ENCODE measurements at places on chromosomes 2 and 18. TPM values are rescaled to one million over a fixed set of nuclear protein-coding genes. Genes with fewer than 3 reads are reported as not detected.

Gene ABI2
- 4.7 TPM for total RNA-seq

Gene SP5
- not detected for total RNA-seq

Gene NYAP2
- total RNA-seq: not detected

Gene VIL1
- total RNA-seq: not detected

Gene TTN
- under 0.01 TPM for total RNA-seq

Gene RFTN2
- total RNA-seq: under 0.01 TPM

Gene PLB1
- total RNA-seq: 1.6 TPM

Gene LRATD1
- total RNA-seq: 23.2 TPM

Gene SNORC
- total RNA-seq: 0.53 TPM

Gene SEMA4F
- 5.1 TPM for total RNA-seq

Gene METTL4
- total RNA-seq: 11.0 TPM

Gene EVA1A
- total RNA-seq: 4.6 TPM

Gene SLC5A6
- 6.3 TPM for total RNA-seq

GRCh38 chr2:24175631-24176187, 856 bp downstream of the FAM228A start:
- DNase-seq: peak; percentile 13

DNA sequence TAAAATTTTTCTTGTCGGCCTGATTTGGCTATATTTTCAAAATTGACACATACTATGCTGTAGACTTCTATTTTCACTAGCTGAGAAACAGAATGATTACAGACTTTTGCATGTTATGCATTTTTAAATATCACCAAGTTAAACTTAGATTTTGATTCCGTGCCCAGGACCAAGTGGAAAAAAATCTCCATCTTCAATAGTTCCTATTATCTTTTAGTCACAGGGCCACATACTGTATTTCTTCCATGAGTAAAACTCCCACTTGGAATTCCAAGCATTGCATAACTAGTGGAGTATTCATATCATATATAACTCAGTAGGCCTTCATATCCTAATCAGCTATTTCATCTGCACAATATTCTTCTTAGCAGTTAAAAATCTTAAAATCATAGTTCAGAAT, 470.9 kb downstream of the ARHGAP15 start:
- no peak for DNase-seq

DNA sequence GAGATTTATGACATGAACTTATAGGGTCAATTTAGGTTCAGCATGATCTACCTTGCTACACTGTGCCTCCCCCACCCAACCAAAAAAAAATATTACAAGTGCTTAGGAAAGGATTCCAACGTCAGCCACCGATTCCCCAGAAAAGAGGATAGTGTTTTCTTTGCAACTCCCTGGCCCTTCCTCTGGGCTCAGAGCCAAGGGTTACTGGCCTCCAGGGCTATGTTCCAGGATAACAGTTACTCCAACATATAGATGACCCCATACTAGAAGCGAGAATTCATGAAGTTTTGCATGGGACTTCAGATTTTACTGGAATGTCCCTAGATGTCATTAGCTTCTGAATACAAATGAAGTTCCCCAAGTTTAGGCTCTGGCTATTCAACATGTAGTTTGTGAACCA, 172.1 kb downstream of the UPP2 start:
- no peak for DNase-seq

GRCh38 chr18:2471523-2471922, 99.8 kb downstream of the METTL4 start:
- no peak for DNase-seq

- DNase-seq: peak; percentile 77
Observed at GRCh38 chr2:234306426-234307173, 190.3 kb downstream of the ARL4C start.

DNA sequence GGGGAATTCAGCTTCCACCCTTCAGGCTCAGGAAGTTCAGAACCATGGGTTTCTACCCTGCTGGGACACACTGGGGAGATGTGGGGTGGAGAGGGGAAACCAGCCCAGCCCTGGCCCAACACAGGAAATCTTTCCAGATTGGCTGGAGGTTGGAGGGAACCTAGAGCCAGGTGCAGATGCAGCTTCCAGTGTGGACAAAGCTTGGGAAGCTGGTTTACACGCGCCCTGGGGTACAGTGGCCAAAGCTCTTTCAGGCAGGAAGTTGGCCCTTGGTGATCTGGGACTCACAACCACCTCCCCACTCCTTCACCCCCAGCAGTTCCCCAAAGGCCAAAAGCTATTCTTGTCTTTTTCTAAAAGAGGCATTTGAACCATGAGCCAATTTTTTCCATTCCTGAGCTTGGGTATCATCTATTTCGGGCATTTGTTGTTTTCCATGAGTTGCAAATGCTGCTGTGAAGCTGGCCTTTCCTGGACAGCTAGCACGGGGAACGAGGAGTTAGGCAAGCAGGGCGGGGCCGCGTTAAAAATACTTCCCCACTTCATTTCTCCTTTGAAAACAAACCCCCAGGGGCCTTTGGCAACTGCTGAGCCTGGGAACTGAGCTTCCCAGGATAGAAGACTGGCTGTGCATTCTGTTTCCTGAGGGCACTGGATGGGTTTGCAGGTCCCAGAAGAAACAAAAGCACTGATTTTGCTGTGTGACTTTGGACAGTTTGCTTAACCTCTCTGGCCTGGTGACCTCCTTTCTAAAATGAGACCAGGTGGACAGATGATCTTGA, 3.1 kb upstream of the ARID5A start:
- DNase-seq: peak; percentile 49

- no peak for DNase-seq
Observed at GRCh38 chr2:46703588-46703987, 212.0 kb downstream of the MCFD2 start.

DNA sequence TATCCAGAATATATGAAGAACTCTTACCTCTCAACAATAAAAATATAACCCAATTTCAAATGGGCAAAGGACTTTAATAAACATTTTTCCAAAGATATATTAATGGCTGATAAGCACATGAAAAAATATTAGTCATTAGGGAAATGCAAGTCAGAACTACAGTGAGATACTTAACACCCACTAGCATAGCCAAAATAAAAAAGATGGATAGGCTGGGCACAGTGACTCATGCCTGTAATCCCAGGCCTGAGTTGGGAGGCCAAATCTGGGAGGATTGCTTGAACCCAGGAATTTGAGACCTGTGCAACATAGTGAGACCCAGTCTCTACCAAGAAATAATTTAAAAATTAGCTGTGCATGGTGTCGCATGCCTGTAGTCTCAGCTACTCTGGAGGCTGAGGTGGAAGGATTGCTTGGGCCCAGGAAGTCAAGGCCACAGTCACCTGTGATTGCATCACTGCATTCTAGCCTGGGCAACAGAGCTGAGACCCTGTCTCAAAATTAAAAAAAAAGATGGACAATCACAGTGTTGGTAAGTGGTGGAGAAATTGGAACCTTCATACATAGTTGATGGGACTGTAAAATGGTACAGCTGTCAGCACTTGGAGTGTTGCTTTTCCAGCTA, 25.1 kb downstream of the MARCHF7 start:
- peak; percentile 73 for DNase-seq

DNA sequence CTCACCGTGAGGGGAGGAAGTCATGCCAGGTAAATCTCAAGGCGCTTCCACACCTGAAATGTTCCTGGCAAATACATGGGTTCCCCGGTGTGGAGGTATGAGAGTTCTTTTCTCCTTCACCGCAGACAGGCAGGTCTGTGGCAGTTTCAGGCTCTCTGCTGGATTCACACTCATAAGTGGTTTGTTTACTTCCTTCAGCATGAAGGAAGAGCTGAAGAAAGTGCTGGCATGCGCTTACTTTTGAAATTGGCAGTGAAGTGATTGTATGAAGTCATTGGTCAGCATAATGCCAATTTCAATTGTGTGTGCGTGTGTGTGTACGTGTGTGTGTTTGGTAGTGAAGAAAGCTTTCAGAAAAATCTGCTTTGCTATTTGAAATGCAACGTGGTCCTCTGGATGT, 43.4 kb downstream of the RNF144A start:
- peak; percentile 16 for DNase-seq

- DNase-seq: no peak
Observed at GRCh38 chr2:189298038-189298437, 118.5 kb upstream of the COL5A2 start.

DNA sequence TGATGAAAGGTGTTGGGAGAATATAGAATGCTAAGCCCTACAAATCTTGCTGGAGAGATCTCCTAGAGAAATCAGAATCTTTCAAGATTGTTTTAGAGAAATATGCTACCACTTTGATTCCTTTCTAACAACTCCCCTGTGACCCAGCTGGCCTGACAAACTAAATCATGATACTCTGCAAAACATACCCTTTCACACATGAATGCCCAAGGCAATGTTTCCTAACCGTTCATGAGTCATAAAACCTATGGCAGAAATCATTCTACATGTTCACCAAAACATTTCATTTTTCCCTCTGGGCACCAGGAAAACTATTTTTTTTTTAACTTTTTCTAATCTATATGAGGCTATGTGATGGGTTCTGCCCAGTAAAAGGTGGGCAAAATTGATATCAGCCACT, 77.8 kb upstream of the SETBP1 start:
- peak; percentile 91 for DNase-seq

DNA sequence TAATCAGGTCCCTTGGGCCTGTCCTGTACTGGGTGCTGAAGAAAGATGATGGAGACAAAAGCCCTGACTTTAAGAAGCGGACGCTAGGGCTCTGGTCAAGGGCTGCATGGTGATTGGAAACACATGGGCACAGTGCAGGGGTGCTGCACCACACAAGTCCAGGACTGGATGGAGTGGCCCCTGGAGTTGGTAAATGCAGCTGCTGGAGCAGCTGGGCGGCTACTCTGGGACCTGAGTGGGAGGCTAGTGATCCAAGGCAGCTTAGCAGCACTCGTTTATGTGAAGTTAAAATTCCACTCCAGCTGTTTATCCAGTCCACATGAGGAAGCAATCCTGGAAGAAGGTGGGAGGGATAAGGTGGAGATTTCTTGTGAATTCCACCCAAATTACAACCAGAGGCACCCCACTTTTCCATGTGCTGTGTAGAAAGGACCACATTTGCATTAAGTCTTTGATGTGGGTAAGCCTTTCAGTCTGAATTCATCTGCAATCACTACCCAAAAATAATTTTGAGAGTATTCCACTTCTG, 24.9 kb downstream of the MERTK start:
- DNase-seq: no peak

- no peak for DNase-seq
Observed at GRCh38 chr2:138960191-138960590, 180.0 kb upstream of the NXPH2 start.

DNA sequence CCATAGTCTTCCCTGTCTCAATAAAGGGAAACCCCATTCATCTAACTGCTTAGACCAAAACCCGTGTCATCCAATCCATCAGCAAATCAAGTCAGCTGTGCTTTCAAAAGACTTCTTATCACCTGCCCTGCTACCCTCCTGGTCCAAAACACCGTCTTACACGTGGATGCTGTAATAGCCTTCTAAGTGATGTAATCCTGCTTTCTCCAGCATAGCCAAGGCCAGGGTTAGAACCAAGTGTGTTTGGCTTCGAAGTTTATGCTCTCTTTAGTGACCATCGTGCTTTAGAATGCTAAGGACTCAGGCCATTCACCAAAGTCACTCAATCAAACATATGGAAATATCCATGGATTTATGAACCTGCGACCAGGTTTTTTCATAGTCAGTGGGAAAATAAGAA, 25.5 kb downstream of the NEB start:
- no peak for DNase-seq

DNA sequence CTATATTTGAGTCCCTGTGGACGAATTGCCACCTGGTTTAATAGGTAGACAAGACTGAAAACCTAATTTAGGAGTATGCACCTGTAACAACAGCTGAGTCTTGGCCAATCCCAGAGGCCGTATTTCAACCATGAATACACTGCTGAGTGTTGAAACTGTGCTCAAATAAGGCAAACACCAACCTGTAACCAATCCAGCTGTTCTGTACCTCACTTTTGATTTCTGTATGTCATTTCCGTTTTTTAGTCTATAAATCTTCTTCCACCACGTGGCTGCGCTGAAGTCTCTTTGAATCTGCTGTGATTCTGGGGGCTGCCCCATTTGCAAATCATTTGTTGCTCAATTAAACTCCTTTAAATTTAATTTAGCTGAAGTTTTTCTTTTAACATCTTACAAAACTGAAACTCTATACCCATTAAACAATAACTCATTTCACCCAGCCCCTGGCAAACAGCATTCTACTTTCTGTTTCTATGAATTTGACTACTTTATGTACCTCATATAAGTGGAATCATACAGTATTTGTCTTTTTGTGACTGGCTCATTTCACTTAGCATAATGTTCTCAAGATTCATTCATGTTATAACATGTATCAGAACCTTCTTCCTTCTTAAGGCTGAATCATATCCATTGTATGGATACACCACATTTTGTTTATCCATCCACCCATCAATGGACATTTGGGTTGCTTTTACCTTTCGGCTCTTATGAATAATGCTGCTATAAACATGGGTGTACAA, 7.5 kb upstream of the YPEL5 start:
- peak; percentile 96 for DNase-seq

- peak; percentile 8 for DNase-seq
Observed at GRCh38 chr2:62227386-62228075, 31.6 kb downstream of the B3GNT2 start.

GRCh38 chr2:36369163-36369562, 13.6 kb downstream of the CRIM1 start:
- DNase-seq: no peak

DNA sequence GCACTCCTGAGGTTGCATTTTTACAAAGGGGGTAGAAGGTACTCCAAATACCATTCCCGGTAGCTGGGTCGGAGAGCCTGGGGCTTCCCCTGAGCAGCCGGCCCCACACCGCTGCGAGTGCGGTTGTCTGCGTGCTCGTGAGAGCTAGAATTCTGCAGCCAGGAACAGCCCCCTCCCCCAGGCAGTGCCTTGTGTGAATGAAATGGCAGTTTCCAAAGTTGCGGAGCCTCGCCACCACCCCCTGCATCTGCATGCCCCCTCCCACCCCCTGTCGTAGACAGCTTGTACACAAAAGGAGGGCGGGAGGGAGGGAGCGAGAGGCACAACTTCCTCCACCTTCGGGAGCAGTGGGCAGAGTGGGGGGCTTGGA, 1.1 kb downstream of the MYCN start:
- no peak for DNase-seq

GRCh38 chr2:231920366-231920765, 5.8 kb downstream of the NPPC start:
- DNase-seq: no peak
